ENCODE measurements at places on chromosomes 4 and X. TPM values are rescaled to one million over a fixed set of nuclear protein-coding genes. Genes with fewer than 3 reads are reported as not detected.

Gene XG
- total RNA-seq: 4.7 TPM

Gene IBSP
- not detected for total RNA-seq

Gene SLC9B1
- 0.43 TPM for total RNA-seq

Gene AKAP4
- not detected for total RNA-seq

Gene USP27X
- 2.6 TPM for total RNA-seq

Gene RAB33A
- 1.3 TPM for total RNA-seq

Gene KCND1
- total RNA-seq: 2.6 TPM

GRCh38 chr4:21887481-21887880, 61.1 kb downstream of the KCNIP4 start:
- DNase-seq: no peak

DNA sequence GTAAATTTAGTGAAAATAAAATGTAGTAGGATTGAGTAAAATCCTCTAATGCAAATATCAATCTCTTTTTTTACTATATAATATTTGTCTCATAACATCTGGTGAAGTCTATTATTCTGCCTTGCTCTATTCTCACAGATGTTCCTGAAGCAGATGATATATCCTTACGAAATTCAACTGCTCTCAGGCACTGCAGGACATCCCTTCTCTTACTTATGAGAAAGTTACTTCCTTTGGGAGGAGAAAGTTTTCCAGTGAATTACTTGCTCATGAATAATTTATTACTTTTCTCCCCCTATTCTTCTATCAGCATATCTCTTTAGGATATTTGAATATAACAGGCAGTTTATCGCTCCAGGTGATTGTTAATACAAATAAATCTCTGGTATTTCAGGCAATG, 75.6 kb upstream of the AGA start:
- DNase-seq: no peak

- no peak for DNase-seq
These were observed 133.4 kb downstream of the AREG start for GRCh38 chr4:74578329-74578728.
